ENCODE measurements at places on chromosomes 2 and 18.

DNA sequence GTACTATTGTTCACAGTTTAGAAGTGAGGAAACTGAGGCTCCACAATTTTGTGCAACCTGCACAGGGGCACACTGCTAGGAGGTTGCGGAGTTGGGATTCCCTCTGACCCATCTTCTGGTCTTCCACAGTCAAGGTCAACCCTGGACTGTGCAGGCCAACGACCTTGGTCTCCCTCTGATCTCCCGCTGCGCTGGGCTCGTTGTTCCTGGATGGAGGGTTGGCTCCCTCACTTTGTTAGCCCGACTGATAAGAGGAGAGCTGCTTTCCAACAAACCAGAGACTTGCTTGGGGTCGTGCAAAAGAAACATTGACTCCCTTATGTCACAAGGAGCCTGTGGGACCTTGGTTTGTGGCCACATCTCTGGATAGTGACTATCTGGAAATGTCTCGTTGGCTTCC, 187.6 kb downstream of the MYCN start:
- DNase-seq, result no peak

- no peak for DNase-seq
Measured at GRCh38 chr18:47949202-47949601, 18.7 kb upstream of the SMAD2 start.

DNA sequence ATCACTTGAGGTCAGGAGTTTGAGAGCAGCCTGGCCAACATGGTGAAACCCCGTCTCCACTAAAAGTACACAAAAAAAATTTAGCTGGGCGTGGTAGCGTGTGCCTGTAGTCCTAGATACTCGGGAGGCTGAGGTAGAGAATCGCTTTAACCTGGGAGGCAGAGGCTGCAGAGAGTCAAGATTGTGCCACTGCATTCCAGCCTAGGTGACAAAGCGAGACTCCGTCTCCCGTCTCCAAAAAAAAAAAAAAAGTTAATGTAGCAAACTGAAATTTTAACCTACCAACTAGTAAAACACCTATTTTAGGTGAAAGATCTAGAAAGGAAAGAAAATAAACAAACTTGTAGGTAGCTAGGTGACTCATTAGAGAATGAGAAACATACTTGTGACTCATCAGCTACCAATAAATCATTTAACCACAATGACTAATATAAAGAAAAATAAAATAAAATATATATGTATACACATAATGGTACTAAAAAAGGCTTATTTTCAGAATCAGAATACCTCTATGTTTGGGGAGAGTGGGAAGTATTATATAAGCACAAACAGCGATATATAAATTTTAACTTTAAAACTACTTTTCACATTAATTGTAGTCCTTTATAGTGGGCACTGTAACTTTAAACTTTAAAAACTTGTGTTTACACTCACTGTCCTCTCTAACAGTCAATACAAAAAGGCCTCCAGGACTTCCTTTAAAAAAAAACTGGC, 36.6 kb downstream of the DARS1 start:
- peak; percentile 6 for DNase-seq

DNA sequence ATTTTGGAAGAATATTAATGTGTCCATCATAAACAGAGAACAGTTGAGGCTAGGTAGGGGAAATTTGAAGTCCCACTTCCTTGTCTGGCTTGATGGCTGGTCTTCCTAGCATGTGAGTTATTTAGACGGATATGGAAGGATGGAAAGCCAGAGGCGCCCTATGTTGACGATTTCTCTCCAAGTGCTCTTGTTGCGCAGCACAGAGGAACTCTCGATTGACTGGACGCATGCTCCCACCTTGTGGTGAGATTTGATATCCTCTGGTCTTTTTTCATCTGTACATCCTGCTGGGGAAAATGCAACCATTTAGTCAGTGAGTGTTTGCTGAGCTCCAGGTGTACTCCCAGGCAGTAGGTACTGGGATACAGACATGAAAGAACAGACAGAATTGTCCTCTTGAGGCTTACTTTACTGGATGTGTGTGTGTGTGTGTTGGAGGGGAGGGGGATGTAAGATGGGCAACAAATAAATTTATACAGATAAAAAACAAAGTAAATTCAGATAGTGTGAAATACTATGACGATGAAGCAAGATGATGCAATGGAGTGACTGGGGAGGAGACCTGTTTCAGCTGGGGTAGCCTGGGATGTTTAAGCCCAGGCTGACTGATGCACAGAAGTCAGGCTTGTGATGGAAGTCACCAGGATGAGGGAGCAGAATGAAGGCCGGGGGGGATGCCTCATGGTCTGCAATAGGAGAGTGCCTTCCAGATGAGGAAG, 137.2 kb downstream of the TRIM43 start:
- peak; percentile 4 for DNase-seq

GRCh38 chr2:226837787-226838603, 2.1 kb downstream of the RHBDD1 start:
- no peak for DNase-seq

Measured in activated CD4-positive, alpha-beta T cell treated with anti-CD3 and anti-CD28 coated beads for 24 hours (primary cell).